Stimulated activated CD8-positive, alpha-beta memory T cell treated with anti-CD3 and anti-CD28 coated beads, Interleukin-7, amount 100 ng/mL, for 1 hour (primary cell): ENCODE measurements at places on chromosomes 6 and 20.

- no peak for DNase-seq
Observed at GRCh38 chr20:14030991-14031390, 35.7 kb downstream of the MACROD2 start.

- DNase-seq, result no peak
Observed at GRCh38 chr20:62637110-62637509, 5.2 kb upstream of the SLCO4A1 start.

GRCh38 chr6:9634776-9635175, 780.1 kb downstream of the TFAP2A start:
- no peak for DNase-seq

DNA sequence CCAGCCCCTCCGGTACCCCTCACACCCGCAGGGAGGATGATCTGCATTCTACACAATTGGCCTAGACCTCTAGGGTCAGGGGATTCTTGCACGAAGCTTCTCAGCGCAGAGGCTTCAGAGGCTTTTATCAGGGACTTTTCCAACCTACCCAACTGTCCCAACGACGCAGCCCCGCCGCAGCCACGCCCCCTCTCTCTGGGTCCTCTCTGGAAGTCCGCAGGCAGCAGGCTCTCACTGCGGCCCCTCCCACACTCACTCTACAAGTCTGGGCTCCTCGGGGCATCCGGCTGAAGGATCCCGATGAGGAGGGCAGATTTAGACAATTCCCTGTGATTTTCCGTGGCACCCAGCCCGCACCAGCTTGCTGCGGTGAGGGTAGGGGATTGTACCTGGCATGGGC, 227.7 kb upstream of the RNF24 start:
- DNase-seq, result no peak

- DNase-seq, result no peak
Observed at GRCh38 chr20:56352345-56353055, 6.3 kb upstream of the FAM210B start.

DNA sequence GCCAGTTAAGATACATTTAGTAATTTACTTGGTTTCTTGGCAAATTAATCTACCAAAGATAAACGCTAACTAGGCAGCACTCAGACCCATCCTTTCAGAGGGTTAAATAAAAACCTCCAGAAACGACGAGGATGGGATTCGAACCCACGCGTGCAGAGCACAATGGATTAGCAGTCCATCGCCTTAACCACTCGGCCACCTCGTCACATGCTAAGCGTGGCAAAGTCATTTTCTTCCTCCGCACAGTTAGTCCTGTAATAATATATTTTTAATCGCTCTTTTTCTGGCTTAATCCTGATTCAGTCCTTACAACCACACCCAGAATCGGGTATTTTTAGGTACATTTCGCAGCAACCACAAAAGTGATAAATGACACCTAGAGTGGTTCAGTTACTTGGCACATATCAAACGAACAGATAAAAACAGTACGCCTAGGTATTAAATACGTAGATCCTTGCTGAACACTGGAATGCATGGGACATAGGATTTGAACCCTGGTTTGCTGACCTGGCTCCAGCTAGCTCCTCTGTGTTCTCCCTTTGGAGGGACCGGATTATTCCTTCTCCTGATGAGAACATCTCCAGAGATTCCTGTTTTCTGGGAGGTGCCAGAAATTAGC, 71.6 kb downstream of the GPX5 start:
- DNase-seq, result no peak

DNA sequence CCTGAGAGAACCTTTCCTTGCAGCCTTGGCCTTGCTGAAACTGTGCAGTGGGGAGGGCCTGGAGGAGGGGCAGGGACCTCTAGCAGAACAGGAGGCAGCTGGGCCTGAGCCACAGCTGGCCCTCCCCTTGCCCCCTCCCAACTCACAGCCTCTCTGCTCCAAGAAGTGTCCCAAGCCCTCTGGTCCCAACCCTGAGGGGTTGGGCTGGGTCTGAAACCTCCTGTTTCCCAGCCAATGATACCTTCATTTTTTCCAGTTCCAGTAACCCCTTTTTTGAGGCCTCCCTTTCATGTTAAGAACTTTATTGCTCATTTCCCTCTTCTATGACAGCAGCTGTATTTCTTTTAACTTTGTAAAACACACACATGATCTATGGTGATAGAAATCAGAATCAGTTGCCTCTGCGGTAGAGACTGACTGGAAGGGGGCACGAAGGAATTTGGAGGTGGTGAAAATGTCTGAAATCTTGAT, 17.9 kb upstream of the ARMC12 start:
- DNase-seq, result no peak

DNA sequence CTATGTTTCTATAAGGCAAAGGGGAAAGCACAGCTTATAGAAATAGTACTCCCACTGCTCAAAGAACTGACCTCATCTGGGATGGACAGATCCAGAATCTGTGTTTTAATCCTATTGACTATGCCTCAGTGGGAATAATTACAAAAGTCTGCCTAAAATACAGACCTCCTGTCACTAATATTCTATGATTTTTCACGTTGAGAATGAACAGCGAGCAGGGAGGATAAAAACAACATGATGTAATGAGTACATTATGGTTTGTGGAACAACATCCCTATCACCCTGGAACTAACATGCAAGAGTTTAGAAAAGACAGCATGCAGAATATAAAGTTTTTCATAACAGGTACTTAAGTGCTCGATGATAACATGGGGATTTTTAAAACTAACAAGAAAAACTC, 53.9 kb downstream of the EPHA7 start:
- no peak for DNase-seq

- DNase-seq, result no peak
Observed at GRCh38 chr20:17533396-17533795, 2.2 kb upstream of the BFSP1 start.

GRCh38 chr6:101443315-101443714, 49.8 kb downstream of the GRIK2 start:
- no peak for DNase-seq

DNA sequence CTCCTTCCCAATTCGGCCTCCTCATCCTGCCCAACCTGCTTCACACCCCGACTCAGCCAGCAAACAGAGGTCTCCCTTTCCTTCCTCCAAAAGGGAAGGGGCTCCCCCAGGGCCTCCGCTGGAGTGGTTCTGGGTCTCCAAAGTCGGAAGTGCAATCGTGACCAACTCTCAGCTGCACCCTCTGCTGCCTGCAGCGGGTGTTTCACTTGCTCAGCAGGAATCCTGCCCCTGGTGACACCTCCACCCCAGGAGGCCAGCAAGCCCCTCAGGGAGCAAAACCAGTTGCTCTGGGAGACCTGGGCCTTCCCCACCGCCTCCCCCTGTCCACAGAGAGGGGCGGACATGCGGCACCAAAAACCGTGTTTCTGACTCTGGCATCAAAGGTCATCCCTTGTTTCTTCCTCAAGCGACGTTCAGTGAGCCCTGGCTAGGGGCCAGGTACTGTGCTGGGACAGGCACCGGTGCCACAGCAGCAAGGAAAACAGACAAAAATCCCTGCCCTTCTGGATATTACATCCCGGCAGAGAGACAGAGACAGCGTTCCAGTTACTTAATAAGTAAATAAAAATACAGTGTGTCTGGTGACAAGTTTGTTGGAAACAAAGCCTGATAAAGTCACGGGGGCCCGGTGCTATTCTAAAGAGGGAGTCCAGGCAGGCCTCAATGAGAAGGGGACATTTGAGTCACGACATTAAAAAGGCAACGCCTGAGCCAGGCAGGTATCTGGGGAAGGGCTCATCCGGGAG, 219.0 kb downstream of the BMP7 start:
- no peak for DNase-seq

DNA sequence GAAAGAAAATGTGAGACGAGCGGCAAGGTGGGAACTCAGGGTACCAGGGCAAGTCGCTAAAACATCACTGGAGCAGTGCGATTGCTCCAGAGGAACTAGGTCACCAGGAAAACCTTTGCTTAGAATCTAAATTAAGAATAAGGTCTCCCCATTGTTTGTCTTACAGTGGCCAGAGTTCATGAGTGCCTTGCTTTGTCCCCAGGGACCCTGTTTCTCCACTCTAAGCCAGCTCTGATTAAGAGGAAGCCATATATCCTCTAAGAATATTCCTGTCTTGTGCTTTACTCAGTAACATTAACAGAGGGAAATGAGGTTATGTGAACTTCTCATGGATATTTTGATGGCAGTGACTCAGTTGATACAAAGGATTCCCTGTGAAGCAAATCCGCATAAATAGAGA, 305.8 kb downstream of the CD83 start:
- DNase-seq, result no peak

DNA sequence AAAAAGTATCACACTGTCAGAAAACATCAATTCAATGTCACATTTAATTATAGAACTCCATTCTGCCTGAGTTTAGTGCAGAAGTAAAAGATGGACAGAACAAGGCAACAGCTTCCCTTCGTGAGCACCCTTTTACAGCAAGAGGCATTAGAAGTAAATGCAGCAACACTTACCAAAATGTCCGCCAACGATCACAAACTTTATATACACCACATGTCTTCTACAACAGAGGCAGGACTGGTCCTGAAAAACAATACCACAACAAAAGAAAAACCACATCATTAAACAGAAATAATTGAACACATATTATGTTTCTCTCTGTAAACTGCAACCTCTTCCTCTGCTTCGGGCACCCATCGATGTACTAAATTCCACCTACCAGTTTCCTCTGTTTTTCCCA, 92.9 kb downstream of the FYN start:
- no peak for DNase-seq

GRCh38 chr6:67689329-67689728, 945.8 kb upstream of the ADGRB3 start:
- DNase-seq, result no peak

DNA sequence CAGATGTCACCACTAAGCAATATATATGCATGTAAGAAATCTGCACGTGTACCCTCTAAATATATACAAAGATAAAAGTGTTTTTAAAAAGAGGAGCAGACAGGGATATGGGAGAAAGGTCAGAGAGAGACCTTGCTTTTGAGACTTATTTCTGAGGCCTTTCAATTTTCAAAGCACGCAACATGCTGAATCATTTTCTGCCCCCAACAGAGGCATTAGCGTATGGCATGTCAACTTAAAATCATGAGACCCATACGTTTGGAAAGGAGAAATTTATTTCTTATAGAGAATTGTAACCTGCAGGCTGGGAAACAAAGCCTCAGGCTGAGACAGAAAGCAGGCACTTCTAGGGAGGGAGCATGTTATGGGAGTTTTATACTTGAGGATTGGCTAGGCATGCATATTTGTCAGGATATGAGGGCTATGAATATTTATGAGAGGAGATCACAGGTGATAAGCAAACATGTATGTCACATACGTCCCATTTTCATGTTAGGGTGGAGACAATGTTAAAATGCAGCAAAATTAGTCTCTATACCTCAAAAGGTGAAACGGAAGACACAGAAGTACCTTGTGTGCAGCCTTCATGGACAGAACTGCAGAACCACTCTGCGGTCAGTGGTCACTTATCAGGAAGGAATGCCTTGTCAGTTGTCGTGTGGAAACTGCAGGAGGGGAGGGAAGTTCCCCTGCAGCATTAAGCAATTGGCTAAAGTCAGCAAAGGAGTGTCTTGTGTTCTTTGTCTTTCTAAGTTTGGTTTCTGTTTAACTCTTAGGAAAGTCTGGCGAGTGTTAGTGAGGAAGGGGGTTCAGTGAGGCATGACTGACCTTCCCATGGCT, 6.3 kb upstream of the GABRR2 start:
- DNase-seq, result no peak

DNA sequence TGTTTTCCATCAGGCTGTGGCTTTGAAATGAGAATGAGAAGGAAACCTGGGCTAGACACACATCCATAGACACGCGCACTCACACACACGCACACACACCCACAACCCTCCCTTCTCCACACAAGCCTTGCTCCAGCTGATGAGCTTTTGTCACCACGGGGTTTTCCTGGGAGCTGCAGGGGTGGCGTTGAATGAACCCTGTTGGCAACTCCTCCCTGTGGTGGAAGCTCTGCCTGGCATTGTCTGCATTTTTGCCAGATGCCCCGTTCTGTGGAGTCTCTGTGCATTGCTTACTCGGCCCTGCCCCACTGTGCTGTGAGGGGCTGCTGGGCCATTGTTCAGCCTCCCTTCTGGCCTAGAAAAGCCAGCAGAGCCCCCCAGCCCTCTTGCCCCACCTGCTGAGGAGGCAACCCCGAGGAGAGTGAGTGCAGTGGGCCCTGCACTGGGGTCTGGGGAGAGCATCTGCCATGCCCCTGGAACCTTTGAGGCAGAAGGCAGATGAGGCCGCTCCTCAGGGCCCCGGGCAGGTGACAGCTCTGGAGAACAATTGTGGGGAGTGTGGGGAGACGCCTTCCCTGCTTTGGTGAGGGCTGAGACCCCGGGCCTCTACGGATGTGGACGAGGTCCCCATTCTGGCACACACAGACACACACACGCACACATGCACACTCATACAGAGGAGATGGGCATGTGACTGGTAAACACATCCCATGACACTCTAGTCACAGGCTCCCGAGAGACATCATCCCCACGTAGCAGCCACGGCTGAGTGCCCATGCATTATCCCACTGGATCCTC, 9.9 kb downstream of the ADIG start:
- no peak for DNase-seq

GRCh38 chr6:140366991-140367390, 992.5 kb upstream of the CITED2 start:
- DNase-seq, result no peak

DNA sequence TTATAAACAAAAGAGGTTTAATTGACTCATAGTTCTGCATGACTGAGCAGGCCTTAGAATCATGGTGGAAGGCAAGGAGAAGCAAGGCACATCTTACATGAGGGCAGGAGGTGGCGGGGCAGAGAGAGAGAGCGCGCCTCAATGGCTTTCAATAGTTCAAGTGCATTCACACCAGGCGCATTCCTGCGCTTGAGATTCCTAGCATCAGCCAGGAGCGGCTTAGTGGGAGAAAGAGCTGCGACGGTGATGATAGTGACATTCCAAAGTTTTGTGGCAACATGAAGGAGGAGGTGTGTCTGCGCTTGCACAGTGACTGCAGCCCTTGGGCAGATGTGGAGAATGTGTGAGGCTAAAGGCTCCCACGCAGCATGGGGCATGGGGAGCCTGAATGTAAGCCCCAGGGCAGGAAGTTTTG, 25.0 kb upstream of the EMILIN3 start:
- no peak for DNase-seq

DNA sequence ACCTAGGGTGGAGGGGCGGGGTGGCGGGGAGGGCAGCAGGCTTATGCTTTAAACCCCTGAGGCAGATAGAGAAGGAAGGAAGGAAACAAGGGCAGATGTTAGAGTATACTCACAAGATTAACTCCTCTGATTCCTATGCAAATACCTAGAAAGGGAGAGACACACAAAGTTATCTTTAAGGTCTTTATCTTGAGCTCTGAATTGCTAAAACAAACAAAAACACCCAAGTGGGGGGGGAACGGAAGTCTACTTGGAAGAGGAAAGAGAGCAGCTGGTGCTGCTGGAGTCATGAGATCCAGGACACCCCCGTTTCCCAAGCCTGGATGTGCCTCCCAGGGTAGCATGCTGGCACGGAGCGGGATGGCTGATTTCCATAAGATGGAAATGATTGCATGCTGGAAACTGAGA, 43.4 kb downstream of the PLAGL1 start:
- no peak for DNase-seq

- DNase-seq, result no peak
Observed at GRCh38 chr6:148443798-148444560, 101.3 kb downstream of the SASH1 start.

DNA sequence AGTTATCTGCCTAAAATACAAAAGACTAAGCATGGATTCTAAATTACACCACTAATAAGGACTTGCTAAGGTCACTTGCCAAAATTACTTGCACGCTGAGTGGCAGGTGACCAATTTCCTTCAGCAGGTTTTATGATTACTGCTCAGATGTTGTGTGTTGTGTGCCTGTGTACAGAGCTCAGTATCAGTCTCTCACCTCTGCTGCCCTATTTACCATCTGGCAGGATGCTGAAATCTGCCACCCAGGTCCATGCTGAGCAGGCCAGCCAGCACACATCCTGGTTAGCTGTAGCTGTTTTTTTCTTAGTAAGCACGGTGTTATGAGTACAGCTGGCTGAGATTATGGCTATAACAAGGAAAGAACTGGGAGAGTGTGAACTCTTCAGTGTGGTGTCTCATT, 34.0 kb downstream of the ELOVL4 start:
- no peak for DNase-seq
